ENCODE measurements at places on chromosomes 12 and 14.

DNA sequence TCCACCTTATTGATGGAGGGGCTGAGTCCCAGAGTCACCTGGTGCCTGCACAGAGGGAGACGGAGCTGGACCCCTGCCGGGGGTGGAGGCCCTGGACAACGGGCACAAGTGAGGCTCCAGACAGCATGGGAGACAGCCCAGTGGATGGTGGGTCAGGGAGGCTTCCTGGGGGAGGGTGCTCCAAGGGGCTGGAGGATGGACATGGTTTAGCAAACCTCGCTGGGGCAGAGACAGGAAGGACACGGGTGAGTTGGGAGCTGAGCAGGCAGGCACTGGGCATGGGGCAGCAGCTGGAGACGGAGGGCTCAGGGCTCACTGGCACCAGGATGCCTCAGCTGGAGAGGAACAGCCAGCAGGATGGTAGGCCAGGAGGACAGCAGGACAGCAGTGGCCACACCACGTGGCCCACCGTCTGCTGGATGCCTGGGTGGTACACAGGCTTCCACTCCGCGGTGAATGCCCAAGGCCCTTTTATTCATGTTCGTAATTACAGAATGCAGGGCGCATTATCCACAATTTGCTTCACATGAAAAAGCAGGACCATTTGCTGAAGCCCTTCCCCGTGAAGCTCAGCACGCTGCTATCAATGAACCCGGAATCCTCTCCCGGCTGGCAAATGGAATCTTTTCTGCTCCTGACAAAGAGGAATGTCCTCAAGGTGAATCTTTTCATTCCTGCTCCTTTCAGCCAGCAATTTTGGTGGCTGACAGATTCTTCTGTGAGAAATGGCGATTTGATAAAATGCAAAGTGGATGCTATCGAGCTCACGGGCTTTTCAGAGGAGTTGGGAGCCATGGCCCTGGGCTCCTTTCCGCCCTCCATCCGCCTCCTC, 138.1 kb upstream of the C14orf180 start:
- DNase-seq: no peak

DNA sequence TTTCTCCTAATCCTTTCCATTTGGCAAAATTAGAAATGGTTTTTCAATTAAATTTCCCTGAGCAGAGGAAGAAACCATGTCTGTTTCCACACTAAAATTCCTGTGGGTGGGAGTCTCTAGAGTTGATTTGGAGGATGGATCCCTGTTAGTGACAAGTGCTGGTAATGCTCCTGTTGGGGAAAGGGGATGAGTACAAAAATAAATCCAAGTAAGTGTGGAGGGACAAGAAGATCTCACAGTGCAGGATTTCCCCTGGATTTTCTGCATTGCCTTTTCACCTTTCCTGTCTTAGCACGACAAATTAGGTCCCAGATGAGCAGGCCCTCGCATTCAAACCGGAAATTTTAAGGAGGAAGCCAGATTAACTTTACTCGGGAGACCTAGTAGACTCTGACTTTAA, 107.5 kb downstream of the DAD1 start:
- DNase-seq: no peak

DNA sequence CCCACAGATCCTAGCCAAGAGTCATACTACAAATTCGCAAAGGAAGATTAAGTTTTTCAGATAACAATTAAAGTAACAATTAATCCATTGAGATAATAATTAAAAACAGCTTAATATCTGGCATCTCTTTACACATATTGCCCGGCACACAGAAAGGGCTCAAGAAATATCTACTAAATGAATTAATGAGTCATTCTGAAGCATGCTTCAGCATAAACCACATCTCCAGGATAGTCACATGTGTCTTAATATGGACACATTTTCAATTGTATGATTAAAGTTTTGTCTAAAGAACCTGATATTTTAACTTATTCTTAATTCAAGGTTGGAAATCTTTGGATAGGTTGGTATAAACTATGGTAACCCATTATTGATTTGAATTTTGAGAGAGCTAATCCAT, 9.6 kb downstream of the ITPR2 start:
- no peak for DNase-seq

DNA sequence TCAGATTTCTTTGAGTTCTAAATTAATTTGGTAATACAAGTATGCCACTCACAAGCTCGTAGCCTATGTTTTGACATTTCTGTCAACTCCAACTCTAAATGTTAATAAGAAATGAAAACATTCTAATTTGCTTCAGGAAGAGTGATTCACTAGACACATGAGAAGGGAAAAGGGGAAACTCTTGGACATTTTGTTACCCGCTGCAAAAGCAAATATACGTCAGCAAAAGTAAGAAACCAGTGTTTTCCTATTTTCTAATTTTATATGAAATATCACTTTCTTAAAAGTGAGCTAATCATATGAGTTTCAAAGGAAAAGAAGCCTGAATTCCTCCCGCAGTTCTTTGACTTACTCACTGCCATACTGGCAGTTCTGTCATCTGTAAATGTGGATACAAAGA, 162.3 kb downstream of the GRIP1 start:
- no peak for DNase-seq

DNA sequence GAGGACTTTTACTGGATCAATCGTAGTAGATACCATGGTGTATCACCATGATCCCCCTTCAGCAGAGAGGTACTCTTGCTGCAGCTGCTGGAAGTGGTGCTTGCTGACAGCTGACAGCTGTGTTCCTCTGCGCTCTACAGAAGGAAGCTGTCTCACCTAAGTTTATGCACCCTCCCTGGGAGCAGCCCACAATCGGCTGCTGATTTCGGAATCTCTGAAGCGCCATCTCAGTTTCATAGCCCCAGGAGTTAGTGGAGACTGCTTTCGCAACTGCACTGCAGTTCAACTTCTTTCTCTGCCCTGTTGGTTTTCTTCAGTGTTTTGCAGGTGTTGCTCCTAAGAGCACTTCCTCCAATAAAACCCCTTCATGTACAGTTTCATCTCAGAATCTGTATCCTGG, 237.9 kb downstream of the PAWR start:
- no peak for DNase-seq

DNA sequence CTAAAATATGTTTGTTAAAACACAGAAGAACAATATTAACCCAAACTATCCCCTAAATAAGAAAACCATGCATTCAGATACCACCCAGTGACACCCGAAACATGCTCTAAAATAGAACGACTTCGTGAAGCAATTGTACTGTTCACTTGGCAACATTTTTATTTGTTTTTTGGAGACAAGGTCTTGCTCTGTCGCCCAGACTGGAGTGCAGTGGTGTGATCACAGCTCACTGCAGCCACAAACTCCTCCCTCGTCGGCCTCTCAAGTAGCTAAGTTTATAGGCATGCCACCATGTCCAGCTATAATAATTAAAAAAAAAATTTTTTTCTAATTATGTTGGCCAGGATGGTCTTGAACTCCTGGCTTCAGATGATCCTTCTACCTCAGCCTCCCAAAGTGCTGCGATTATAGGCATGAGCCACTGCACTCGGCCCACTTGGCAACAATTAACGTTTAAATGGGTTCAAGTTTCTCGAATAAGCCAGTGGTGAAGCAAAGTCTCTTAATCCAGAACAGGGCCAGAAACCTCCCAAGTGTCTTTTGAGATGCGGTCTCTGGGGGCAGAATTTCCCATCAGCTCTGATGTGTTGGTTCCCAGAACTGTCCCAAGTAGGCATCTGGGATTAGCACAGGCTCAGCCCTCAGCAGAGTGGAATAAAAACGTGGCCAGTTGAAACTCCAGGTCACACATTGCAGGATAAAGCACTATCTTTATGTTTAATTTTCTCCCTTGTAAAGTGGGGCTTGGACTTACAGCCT, 74.5 kb downstream of the TMCC3 start:
- no peak for DNase-seq

GRCh38 chr12:39327965-39328364, 115.0 kb downstream of the KIF21A start:
- DNase-seq: no peak
